ENCODE measurements at places on chromosomes 16 and 17.
A peak's percentile ranks its signal among the peaks of the same experiment; 100 is the strongest.

DNA sequence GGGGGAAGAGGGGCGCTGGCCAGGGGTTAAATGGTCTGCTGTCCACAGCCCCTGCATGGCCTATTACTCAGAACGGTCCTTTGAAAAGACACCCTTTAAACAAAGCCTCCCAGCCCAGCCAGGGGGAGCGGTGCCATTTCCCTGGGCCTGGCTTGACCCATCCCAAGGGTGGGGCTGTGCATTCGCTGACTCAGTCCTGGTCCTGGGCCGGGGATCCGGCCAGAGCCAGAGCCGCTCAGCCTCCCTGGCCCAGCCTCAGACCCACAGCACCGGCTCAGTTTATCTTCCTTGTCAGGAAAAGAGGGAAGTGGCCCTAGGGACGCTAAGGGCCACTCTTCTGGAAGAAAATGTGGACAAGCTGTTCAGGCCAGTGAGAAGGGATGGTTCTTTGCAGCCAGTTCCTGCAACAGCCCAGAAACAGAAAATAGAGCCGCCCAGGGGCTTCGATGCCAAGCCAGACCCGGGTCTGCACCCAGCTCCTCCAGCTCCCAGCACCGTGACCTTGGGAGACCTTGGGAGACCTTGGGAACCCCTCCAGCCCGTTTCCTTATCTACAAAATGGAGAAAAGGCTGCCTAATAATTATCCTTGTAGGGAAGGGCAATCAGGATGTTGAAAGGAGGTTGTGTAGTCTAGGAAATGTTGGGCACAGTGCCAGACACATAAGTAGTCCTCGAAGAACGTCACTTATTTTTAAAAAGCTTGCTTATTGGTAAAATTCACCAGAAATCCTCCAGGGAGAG lies 82.5 kb downstream of the ZDHHC7 start:
- DNase-seq, result peak; percentile 68

GRCh38 chr16:79171504-79171903 lies 429.0 kb downstream of the MAF start:
- DNase-seq, result no peak

DNA sequence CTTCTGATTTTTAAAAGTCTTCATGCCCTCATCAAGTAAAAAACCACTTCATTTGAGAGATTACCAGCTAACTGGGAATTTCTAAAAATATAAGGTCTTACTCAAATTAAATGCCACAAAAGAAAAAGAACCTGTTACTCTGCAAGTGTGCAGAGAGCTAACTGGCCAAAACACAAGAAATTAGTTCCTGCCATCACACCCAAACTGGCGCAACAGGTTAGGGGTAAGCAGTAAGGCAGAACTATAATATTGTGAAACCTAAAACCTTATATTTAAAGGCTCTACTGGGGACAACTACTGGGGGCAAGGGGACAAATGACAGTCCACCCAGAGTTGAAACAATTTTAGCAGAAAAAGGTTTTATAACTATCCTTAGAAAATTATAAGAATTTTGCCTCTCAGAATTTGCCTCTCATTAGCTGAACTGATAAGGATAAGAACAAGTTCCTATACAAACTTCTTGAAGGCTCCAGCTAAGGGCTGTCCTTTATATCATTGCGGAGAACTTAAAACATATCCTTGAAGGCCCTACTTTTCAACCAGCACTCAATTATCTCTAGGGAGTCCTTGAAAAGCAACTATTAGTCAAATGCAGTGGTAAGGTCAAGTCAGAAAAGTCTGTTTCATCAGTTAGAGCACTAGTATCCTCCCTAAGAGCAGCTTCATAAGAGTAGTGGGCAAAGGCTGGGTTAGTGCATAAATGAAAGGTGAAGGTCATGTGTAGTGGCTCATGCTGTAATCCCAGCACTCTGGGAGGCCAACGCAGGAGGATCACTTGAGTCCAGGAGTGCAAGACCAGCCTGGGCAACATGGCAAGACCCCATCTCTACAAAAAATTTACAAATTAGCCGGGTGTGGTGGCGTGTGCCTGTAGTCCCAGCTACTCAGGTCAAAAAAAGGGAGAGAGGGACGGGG lies 31.5 kb downstream of the SMURF2 start:
- DNase-seq, result no peak

- DNase-seq, result no peak
Observed at GRCh38 chr17:76121932-76122430, 18.4 kb upstream of the EXOC7 start.

DNA sequence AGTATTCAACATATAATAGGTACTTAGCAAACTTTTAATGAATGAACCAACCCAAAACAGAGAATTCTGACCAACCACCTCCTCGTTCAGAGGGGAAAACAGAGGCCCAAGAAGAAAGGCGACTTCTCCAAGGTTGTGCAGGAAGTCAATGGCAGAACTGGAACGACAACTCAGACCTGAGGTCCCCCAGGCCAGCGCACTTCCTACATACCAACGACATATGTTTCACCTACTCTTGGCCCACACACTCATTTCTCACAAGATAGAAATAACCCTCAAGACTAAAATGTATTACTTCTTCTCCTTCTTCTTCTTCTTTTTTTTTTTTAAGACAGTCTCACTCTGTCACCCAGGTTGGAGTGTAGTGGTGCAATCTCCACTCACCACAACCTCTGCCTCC lies 14.4 kb downstream of the CHCT1 start:
- no peak for DNase-seq

Measured in tibial nerve (tissue), 4 donors.